ENCODE measurements at places on chromosomes 4 and X. TPM values are rescaled to one million over a fixed set of nuclear protein-coding genes. Genes with fewer than 3 reads are reported as not detected.

Gene THOC2
- 60.8 TPM for total RNA-seq

Gene PROM1
- 0.07 TPM for total RNA-seq

Gene METAP1
- 30.7 TPM for total RNA-seq

Gene TNIP3
- 1.2 TPM for total RNA-seq

Gene CRMP1
- 0.04 TPM for total RNA-seq

Gene SSX1
- total RNA-seq, result not detected

GRCh38 chr4:165986956-165987698, 114.1 kb downstream of the TLL1 start:
- no peak for DNase-seq

GRCh38 chr4:91127192-91127591, 1000.0 kb downstream of the CCSER1 start:
- no peak for DNase-seq

DNA sequence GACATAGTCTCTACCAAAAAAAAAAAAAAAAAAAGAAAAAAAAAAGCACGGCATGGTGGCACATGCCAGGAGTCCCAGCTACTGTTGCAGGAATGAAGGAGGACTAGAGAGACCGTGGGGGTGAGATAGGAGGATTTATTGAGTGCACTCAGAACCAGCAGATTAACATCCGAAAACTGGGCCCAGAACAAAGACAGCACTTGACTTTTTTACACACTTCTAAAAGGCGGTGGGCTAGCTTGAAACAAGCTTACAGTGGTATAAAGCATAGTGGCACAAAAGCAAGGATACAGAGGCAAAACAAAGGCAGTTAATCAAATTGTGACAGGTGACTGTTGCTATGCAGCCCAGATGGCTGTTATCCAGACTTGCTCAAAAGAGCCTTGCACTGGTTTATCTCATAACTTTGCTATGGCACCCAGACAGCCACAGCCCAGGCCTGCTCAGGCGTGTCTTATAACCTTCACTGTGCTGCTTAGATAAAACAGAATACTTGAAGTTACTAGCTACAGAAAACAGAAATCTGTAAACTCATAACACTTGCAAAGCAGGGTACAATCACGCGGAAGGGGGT, 9.9 kb upstream of the PI4K2B start:
- DNase-seq, result no peak

- DNase-seq, result no peak
Measured at GRCh38 chr4:165774326-165774725, 98.7 kb upstream of the TLL1 start.

DNA sequence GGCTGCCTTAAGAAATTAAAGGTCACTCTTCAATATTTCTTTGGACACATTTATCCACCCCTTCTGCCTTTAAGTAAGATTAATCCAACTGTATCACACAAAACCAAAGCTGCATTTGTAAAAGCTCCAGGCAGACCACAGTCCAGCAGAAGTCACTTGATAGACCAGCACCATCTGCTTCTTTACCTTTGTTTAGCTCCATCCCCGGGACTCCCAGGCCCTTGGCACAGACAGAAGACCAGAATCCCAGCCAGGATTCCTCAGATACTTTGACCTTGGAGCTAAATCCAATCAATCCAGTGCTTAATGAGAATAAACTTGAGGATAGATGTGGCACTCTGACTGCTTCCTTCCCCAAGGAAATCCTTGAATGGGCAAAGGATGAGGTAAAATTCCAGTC, 333.1 kb upstream of the RASGEF1B start:
- no peak for DNase-seq

GRCh38 chrX:153820601-153821000, 9.7 kb downstream of the PDZD4 start:
- no peak for DNase-seq

GRCh38 chrX:72102126-72102525, 29.6 kb downstream of the RTL5 start:
- no peak for DNase-seq

- no peak for DNase-seq
Measured at GRCh38 chr4:40915318-40916217, 165.8 kb downstream of the NSUN7 start.

- no peak for DNase-seq
Measured at GRCh38 chr4:174099712-174100111, 183.8 kb downstream of the FBXO8 start.

- no peak for DNase-seq
Measured at GRCh38 chr4:6410068-6410467, 62.3 kb downstream of the PPP2R2C start.

DNA sequence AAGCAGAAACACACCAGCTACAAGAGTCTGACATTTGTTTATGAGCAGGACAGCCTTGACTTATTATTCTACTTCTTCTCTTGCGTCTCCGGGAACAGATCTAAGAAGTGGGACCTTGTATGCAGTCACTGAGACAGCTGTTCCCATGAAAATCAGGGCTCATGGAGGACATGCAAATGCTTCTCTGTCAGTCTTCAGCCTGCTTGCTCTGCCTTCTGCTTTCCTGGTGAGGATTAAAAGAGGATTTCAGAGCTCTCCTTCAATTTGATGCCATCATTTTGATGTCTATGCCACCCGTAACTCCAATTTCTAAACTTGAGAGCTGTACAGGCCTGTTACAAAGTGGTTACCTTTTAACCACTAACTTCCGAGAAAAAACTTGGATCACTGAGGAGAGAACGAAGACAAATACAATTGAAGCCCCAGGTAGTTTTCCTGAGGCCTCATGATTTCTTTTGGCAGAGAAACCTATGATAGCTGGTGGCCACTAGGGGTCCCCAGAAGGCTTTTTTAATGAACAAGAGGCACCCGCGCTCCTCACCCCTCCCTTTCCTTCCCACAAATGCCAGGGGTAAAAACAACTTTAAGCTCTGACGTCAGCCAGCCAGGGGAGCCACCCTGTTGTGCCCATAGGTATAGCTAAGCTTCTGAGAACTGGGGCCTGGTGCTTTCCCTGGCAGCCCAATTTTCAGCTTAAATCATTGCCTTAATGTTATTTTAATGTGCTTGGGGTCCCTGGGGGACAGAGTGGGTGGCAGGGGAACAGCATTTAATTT, 97.0 kb downstream of the DDIT4L start:
- peak; percentile 71 for DNase-seq

DNA sequence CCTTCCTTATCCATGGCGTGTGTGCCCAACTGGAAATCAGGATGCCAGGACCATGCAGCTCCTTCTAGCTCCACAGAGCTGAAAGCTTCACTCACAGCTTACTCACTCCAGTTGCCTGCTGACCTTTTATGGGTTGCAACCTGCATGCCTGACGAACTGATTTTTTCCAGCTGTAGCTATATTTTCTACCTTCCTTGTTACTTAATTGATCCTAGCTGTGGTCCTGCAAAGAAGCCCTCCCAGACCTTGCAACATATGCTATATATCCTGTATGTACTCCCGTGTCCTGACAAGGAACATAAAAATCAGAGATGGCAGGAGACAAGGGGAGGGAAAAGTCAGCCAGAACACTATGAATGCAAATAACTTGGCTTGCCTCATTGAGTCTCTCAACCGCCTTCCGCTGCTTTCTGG, 135.3 kb upstream of the LDB2 start:
- DNase-seq, result no peak

DNA sequence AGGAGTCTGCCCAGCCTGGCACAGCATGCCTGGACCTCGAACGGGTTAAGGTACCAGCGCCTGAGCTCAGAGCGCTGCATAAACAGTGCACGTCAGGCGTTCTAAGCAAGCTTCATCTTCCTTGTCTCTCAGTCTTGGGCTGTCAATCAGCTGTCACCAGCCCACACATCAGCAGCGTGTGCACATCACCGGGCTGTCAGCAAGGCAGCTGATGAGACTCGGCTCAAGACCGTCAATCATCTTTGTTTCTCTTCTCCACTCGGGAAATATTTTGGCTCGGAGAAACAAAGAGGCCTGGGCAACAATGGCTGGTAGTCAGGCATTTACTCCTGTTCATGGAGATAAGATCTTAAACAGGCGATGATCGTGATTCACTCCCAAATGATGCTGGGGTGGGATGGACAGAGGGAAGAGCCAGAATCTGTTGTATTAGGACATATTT, 141.3 kb downstream of the LDB2 start:
- DNase-seq, result peak; percentile 15

DNA sequence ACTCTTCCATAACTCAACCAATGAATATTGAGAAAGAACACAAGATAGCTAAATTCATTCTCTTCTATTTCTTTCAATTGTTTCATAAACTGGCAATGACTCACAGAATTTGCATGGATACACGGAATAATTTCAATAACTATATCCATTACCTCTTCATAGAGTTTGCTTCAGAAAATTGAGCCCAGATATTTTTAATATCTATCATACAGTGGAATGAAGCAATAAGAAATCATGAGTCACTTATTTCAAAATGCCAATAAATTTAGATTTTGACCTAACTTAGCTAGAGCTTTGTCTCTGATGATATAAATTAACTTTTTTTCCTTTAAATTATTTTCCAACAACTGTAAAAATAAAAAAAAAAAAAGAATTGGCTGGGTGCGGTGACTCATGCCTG, 22.2 kb upstream of the MANBA start:
- DNase-seq, result no peak

- DNase-seq, result no peak
Measured at GRCh38 chrX:139120760-139121159, 409.2 kb upstream of the FGF13 start.

DNA sequence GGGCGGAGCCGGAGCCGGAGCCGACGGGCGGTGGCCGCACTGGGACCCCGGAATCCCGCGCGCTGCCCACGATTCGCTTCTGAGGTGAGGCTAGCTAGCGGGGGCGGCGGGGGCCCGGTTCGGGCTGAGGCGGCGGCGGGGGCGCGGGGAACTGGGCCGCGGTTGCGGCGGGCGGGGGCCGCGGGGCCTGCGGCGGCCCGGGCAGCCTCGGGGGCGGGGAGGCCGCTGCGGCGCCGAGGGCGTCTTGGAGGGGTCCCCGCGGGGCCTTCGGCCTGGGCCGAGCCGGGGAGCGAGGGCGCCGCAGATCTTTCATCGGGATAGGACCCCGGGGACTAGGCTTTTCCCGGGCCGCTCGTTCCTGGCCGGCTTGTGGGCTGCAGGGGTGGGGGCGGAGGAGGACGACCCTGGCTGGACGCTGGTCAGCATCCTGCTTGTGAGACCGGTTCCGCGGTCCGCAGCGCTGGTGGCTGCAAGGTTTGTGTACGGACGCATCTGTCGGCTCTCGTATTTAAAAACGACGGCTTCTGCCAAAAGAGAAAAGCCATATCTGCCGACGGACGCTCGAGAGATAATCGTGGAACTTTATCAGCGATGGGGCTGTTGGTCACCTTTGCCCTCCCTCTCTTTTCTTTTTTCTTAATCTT, 419 bp downstream of the ADD1 start:
- no peak for DNase-seq

DNA sequence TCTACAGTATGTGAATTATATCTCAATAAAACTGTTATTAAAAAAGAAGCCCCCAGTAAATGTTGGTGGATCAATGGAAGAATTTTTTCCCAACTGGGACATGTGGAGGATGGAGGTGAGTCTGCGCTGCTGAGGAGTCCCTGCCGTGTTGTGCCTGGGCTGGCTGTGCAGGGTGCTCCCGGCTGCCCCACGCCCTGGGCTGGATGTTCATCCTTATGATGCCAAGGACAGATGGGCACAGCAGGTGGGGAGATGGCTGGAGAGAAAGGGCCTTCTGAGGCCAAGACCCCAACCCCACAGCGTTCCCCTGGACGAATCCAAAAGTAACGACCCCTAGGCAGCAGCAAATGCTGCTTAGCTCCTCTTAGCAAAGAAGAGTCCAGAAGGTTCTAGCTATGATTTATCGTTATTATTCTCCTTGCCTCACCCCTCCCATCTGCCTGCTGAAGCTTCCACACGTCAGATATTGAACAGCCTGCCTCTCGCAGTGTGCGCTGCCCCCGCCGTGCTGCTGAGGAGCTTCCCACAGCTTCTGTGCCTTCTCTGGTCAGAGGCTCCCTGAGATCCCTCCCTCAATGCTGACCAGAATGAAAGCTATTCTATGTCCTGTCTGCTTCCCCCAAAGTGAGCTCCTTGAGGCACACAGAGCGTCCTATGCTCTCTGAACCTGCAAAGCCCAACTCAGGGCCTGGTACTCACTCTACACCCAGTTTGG, 26.5 kb downstream of the HMX1 start:
- no peak for DNase-seq

GRCh38 chrX:129701624-129702069, 37.1 kb upstream of the XPNPEP2 start:
- DNase-seq, result no peak

DNA sequence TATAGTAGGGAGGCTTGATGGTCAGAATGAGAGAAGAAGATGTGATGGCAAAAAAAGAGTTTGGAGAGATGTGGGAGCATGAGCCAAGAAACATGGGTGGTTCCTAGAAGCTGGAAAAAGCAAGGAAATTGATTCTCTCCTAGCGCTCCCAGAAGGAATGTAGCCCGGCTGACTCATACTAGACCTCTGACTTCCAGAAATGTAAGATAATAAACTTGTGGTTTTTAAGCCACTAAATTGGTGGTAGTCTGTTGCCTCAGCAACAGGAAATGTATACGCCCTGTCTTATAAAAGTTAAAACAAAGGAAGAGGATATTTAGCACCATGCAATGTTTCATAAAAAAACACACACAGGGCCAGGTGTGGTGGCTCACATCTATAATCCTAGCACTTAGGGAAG, 182.7 kb upstream of the PCDH7 start:
- DNase-seq, result peak; percentile 72

DNA sequence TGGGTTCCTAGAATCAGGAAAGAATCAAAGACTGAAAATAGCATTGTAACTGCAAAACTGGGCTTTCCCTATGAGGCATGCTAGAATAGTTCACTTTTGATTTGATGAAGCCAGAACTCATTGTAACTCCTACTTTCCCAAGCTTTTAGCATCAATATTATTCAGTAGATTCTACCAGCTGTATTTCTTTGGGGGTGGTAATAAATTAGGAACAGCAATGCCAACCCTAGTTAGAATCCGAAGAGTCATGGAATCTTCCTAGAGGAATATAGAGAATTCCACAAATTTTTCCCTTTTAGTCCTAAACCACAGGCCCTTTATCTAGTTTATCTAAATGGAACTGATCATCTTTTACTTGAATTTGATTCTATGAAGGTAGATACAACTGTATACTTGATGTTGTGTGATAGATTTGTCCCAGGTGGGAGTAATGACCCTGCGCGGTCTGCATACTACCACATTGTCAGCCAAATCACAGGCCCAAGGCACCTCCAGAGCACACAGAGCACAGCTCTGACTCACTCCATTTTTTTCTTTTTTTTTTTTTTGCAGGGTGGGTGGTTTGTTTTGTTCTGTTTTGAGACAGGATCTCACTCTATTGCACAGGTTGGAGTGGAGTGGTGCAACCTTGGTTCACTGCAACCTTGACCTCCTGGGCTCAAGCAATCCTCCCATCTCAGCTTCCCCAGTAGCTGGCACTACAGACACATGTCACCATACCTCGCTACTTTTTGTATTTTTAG, 66.6 kb downstream of the EDNRA start:
- no peak for DNase-seq

GRCh38 chr4:87497159-87497558, 32.0 kb downstream of the SPARCL1 start:
- no peak for DNase-seq

DNA sequence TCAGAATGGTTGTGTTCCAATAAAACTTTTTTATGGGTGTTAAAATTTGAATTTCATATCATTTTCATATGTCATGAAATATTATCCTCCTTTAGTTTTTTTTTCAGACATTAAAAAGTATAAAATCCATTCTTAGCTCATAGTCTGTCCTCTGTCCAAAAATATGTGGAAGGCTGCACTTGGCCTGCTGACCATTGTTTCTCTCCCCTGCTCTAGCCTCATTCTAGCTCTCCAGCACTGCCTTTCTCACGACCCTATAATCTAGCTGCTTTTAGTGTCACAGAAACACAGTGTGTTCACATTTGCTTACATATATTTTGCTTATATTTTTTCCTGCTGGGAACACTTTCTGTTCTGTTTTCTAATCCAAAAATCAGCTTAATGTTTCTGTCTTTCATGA, 165.0 kb upstream of the ANK2 start:
- no peak for DNase-seq

- DNase-seq, result no peak
Measured at GRCh38 chr4:161642708-161643107, 521.1 kb downstream of the FSTL5 start.
